ENCODE measurements at places on chromosomes 3 and 15.

- no peak for DNase-seq
These were observed 24.3 kb downstream of the MTHFS start for GRCh38 chr15:79872358-79873017.

DNA sequence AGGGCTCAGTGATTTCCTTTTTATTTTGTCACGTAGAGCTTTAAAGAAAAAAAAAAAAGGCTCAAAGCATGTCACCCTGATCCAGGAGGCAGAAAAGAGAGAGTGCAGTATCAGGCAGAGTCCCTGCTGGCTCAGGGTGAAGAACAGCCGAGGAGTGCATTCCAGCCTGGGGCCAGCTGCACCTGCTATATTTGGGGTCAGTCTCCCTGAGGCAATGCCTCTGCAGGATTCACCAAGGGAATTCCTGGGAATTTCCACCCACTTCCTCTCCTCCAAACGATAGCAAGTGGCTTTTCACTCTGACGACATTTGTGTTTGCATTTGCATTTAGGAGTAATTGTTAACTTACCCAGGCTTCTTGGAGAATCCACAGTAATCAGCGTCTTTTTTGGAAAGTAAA, 202.9 kb upstream of the CTNNB1 start:
- no peak for DNase-seq

DNA sequence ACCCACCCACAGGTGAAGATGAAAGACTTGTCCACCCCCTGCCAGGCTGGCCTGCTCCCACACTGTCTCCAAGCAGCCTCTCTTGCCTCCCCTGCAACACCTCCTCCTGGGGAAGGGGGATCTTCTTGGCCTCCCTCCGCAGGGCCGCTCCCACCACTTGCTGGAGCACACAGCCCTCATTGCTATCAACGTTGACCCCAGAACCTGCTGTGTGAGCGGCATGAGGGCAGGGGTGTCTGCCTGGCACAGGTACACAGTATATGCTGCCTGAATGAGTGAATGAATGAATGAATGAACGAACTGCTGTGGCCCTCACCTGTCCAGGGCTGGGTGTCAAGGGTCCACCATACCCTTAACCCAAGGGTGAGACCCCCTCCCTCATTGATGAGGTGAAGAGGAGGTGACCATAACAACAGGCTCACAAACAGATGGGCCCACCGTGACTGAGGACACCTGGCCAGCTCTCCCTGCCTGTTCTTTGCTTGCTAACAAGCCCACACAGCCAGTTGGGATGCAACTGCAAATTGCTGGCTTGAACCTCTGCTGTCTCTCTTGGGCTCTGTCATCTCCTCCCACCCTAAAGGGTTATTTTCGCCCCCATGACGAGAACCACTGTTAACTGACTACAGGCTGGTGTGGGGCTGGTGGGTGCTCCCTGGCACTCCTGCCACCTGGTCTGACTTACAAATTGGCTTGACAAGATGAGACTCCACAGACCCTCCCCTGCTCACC, 22.5 kb downstream of the SLC41A3 start:
- no peak for DNase-seq

GRCh38 chr3:62562017-62562416, 188.7 kb upstream of the FEZF2 start:
- DNase-seq = no peak

GRCh38 chr3:172177046-172177445, 137.7 kb downstream of the FNDC3B start:
- DNase-seq = no peak

DNA sequence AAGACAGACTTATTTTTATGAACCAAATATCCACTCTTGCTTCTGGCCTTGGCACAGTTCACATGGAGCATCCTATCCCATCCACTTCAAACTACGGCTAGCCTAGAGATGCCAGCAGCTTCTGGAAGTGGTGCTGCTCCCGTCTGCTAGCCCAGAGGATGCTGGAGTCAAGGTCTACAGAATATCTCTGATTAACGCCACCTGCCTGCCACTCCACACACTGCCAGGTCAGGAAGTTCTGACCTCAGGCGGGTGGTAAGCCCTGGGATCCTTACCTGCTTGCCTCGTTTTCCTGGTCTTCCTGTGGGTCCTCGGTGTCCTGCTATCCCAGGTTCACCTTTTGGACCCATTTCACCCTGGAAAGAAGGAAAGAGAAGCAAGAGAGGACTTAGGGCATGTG, 42.9 kb downstream of the EAF1 start:
- no peak for DNase-seq

GRCh38 chr15:55403531-55403930, 4.6 kb downstream of the CCPG1 start:
- DNase-seq = no peak

GRCh38 chr3:185843126-185843525, 18.3 kb upstream of the IGF2BP2 start:
- no peak for DNase-seq

DNA sequence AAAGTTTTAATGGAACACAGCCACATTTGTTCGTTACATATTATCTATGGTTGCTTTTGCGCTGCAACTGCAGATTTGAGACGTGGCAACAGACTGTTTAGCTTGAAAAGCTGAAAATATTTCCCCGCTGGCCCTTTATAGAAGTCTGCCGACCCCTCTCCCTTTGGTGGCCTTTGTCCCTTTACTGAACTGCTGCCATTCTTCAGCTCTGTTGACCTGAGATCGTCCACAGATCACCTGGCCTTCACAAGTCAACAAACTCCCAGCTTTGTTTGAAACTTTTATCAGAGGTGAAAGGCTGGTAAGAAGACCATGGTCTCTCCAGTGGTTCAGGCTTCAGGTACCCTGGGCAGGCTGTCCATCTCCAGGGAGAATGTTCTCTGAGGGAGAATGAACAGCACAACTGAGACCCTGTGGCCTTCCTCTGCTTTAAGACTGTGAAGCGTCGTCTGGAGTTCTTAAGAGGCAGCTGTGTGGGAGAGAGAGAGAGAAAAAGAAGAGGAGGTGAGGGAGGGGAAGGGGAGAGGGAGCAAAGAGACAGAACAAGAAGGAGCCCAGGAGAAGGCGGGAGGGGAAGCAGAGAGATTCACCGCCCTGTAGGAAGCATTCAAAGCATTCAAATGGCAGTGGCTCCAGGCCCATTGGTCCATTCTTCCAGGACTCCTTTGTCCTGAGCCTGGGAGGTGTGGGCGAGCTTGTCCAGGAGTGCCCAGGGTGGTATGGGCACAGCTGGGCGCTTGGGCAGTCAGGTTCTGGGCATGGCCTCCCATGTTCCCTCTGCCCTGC, 53.7 kb upstream of the INSYN1 start:
- no peak for DNase-seq

DNA sequence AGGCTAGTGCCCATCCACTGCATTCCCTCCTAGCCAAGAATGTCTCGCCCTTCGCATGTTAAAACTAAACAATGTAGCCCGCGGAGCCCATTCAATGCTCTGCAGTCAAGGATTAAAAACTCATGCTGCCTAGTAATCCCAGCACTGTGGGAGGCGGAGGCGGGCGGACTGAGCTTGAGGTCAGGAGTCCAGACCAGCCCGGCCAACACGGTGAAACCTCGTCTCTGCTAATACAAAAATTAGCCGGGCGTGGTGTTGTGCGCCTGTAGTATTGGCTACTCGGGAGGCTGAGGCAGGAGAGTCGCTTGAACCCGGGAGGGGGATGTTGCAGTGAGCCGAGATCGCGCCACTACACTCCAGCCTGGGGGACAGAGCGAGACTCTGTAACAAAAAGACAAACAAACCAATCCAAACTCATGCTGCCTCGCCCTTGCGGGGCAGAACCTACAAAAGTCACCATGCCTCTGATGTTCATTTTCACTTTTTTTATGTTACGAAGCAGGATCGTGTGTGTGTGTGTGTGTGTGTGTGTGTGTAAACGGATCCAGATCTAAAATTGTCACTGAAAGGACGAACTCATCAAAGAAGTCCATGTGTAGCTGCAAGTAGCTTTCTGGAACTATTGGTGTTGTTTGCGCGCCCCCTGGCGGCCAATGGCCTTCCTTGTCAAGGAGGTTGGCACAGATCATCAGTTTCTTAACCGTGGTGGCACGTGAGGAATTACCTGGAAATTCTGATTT, 54.8 kb upstream of the SPESP1 start:
- DNase-seq = peak; percentile 88

- no peak for DNase-seq
These were observed 593 bp downstream of the TMOD2 start for GRCh38 chr15:51751697-51752683.

- no peak for DNase-seq
These were observed 1132.5 kb downstream of the TUSC7 start for GRCh38 chr3:117842086-117842485.

GRCh38 chr3:32437896-32438295, 46.2 kb downstream of the CMTM7 start:
- no peak for DNase-seq

GRCh38 chr3:23840521-23840920, 34.8 kb downstream of the UBE2E1 start:
- no peak for DNase-seq

DNA sequence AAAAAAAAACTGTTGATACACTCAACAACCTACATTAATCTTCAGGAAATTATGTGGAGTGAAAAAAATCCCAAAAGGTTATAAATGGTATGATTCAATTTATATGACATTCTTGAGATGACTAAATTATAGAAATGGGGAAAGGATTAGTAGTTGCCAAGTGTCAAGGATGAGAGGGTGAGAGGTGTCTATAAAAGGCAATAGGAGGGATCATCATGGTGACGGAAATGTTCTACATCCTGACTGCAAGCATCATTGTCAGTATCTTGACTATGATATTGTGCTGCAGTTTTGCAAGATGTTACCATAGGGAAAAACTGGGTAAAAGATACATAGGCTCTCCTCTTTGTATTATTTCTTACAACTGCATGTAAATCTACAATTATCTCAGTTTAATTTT, 125.6 kb downstream of the FRMD5 start:
- DNase-seq = no peak

DNA sequence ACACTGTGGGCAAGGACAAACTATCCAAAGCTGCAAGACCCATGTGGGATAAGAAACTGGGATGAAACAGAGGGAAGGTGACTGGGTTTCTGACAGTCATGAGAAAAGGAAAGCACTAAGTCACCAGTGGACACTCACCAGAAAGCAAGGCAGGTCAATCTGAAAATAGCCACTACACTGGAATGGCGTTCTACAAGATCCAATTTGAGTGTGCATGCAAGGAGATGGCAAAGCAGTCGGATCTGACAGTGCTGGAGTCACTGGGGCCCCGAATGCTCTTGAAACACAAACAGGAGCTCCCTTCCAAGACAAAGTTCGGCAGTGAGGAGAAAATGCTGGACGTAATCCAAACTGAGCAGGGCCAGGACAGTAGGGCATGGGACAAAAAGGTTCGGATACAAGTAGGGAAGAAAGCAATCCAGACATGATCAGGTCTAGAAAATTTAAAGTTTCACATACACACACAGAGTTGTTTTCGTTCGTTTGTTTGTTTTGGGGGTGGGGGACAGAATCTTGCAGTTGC, 95.5 kb downstream of the EOMES start:
- DNase-seq = no peak

DNA sequence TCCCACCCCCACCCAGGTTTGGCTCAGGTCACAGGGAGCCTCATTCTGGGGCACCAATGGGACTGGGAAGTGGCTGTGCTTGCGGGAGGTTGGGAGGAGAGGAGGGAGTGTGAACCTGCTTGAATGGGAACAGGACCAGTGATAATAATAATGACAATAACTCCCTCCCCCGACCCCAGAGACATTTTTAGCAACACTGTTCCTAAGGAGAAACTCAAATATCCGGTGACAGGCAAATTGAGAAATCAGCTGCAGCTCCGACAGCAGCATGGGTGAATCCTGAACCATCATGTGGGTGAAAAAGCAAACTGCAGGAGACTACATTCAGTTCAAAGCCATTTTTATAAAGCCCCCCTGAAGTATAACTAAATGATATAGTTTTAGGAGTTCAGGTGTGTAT, 11.6 kb upstream of the RPL29 start:
- DNase-seq = no peak

DNA sequence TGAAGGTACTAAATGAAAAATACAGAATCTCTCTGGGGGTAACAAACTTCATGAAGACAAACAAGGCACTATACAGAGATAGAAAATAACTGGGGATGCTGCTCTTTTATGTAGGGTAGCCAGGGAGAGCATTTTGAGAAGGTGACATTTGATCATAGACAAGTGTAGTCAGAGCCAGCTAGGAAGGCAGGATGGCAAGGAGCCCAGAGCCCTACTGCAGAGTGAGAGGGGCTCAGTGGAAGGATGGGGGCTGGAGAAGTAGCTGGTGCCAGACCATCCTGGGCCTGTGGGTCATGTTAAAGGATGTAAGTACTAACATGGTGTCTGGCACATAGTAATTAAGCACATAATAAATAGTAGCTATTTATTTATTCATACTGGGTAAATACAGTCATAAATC, 133.6 kb downstream of the MEIS2 start:
- no peak for DNase-seq

All from smooth muscle cell of the brain vasculature (primary cell).